ENCODE measurements at places on chromosomes 3 and 15.

DNA sequence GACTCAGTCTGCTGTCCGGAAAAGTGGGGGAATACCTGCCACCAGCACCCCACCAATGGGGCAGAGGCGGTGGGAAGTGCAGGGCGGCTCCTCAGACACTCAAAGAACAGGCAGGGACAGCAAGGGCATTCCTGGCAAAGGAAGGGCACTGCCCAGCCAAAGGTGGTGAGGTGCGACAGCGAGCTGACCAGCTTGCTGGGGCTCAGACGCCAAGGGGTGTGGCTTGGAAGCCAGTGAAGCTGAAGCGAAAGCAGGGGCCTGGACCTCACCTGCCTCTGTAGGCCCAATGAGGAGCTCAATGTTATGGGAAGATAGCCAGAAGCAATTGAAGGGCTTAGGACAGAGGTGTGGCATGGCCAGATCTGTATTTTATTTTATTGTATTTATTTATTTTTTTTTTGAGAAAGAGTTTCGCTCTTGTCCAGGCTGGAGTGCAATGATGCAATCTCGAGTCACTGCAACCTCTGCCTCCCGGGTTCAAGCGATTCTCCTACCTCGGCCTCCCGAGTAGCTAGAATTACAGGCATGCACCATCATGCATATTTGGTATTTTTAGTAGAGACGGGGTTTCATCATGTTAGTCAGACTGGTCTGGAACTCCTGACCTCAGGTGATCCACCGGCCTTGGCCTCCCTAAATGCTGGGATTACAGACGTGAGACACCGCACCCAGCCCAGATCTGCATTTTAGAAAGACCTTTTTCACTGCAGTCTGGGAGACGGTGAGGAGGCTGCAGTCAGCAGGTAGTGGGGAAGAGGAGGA, 4.4 kb upstream of the LMAN1L start:
- no peak for DNase-seq

- no peak for DNase-seq
Measured at GRCh38 chr15:60994963-60995475, 234.1 kb downstream of the RORA start.

DNA sequence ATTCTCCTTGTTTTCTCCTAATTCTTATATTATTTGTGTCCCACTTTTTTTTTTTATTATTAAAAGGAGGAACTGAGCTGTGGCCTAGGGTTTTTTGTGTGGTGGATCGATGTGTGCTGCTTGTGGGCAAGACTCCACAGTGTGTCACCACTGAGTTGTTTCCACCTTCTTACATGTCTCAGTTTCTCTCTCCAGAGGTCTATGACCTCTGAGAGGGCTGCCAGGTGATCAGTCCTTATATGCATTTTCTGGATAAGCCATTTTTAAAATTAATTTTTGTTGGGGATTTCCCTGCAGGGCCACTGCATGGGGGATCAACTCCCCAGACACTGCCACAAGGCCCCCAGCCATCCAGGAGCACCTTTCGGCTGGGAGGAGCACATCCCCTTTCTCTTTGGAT, 27.8 kb downstream of the IQCF6 start:
- DNase-seq = peak; percentile 21

DNA sequence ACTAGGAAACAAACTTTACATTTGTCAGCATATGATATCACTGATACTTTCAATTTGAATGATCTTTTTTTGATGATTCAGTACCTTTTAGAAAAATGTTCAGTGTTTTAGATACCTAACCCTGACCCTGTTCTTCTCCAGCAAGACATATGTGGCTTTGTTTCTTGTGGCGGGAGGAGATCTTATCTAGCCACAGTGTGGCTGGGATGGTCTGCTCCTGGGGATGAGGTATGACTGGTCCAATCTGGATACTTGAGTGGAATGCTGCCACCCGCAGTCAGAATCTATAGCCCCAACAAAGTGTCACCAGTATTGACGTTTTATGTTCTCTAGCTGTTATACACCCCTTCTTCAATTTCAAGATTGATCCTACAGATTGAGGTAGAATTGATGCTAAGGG, 439.0 kb upstream of the GOLIM4 start:
- no peak for DNase-seq

GRCh38 chr15:29342201-29342600, 72.6 kb upstream of the NSMCE3 start:
- DNase-seq = no peak

GRCh38 chr3:1515882-1516281, 423.1 kb downstream of the CNTN6 start:
- DNase-seq = no peak

GRCh38 chr3:41002104-41002503, 197.2 kb upstream of the CTNNB1 start:
- DNase-seq = no peak

- DNase-seq = peak; percentile 38
Measured at GRCh38 chr3:134029734-134030378, at the start of gene SLCO2A1. TSS of gene SLCO2A1 (minus strand) at chr3:134029925. CDS start at chr3:134029802, 123 bp downstream.
